ENCODE measurements at places on chromosomes 4 and X.
A peak's percentile ranks its signal among the peaks of the same experiment; 100 is the strongest.

GRCh38 chr4:66091786-66092185 is 421.5 kb upstream of the EPHA5 start:
- DNase-seq, result no peak

GRCh38 chrX:136608295-136608933 is 39.5 kb upstream of the CD40LG start:
- DNase-seq, result peak; percentile 17

DNA sequence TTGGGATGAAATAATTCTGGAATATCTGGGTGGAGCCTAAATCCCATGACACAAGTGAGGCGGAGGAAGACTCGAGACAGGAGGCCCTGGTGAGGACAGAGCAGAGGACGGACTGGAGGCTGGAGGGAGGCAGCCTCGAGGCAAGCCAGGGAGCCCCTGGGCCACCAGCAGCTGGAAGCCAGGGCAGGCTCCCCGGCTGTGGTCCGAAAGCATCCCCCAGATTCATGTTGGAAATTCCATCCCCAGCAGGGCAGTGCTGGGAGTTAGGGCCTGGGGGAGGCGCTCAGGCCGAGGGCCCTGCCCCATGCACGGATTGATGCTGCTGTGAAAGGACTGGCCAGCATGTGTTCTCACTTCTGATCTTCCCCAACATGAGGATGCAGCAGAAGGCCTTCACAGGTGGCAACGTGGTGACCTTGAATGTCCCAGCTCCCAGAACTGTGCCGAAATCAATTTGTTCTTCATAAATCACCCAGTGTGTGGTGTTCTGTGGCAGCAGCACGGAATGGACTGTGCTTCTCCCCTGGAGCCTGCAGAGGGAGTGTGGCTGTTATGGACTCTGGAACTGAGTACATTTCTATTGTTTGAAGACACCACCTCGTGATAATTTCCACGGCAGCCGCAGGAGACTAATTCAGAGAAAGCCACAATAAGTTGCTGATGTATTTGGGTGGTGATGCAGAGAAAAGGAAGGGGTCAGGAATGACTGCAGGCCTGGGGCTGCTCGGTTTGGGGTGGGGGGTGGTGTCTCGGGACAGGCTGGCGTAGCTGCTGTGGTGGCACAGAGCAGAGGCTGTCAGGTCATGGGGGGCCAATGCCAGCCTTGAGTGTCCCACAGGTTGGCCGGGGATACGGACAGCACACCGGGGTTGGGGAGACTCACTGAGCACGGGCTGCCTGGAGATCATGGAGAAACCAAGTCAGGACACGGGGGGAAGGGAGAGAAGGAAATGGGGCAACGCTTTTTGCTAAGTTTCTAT is 56.9 kb downstream of the PCGF3 start:
- no peak for DNase-seq

- no peak for DNase-seq
Observed at GRCh38 chrX:56986138-56986537, 9.2 kb downstream of the SPIN3 start.

DNA sequence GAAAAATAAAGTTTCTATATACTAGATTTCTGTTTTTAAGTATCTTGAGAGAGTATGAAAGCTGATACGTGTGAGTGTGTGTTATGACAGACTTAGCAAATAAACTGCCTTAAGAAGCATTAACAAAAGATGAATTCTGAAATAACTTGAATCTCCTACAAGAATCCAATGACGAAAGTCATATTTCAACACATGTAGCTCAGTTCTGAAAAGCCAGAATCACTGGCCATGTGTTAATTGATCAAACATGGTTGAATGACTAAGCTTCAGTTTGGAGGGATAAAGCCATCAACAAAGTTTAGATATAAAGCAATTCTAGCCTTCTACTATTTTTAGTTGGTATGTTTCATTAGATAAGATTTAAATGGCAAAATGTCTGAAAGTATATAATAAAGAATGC is 88.5 kb upstream of the ETNPPL start:
- no peak for DNase-seq

GRCh38 chr4:36310793-36311192 is 29.4 kb downstream of the DTHD1 start:
- no peak for DNase-seq

GRCh38 chr4:3059943-3060342 is 14.4 kb downstream of the HTT-AS start:
- DNase-seq, result no peak

- no peak for DNase-seq
Observed at GRCh38 chrX:24253469-24253868, 60.4 kb downstream of the SUPT20HL2 start.

GRCh38 chrX:146934256-146934655 is 119.7 kb upstream of the CXorf51A start:
- DNase-seq, result no peak

GRCh38 chr4:146520896-146521540 is 722 bp downstream of the SLC10A7 start:
- peak; percentile 23 for DNase-seq

- no peak for DNase-seq
Observed at GRCh38 chr4:183276106-183276505, 44.0 kb downstream of the CLDN22 start.

DNA sequence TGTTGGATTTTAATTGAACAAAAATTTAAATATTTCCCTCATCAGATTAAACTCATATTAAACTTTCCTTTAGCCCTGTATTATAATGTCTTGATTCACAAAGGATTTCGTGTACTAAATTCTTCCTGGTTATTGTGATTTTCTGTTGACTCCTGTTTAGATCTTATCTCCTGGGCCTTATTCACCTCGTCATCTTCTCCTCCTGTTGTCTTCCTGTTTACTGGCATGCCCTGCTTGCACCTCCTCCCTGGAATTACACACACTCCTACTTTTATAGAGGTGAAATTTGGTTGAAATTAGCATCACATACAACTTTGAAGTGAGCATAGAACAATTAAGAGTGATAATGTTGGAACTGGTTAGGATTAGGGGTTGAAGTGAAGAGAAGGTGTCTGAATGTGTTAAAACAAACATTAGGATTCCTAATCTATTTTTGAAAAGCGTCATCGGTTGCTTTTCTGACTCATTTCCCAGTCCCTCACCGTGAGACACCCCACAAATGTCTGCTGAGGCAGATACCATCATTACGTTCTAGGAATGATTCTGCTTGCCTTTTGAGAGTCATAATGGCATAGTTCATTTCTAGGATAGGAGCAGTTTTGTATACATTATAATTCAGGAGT is 32.5 kb downstream of the TLL1 start:
- DNase-seq, result no peak

- no peak for DNase-seq
Observed at GRCh38 chrX:68831405-68832100, 2.7 kb downstream of the EFNB1 start.

DNA sequence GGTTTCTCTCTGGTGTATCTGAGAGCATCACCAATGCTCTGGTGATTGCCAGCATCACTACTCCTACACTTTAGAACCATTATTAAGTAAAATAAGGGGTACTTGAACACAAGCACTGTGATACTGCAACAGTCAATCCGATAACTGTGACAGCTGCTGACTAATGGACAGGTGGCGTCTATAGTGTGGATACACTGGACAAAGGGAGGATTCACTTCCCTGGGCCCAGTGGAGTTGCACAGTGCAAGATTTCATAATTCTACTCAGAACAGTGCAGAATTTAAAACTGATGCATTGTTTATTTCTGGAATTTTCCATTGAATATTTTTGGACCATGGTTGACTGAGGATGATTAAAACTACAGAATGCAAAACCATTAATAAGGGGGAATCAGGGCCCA is 97.8 kb downstream of the SHROOM3 start:
- no peak for DNase-seq

GRCh38 chr4:180528003-180528402 is 1715.2 kb upstream of the TENM3 start:
- DNase-seq, result no peak

GRCh38 chrX:1500701-1501624 is 36.0 kb downstream of the P2RY8 start:
- DNase-seq, result no peak

DNA sequence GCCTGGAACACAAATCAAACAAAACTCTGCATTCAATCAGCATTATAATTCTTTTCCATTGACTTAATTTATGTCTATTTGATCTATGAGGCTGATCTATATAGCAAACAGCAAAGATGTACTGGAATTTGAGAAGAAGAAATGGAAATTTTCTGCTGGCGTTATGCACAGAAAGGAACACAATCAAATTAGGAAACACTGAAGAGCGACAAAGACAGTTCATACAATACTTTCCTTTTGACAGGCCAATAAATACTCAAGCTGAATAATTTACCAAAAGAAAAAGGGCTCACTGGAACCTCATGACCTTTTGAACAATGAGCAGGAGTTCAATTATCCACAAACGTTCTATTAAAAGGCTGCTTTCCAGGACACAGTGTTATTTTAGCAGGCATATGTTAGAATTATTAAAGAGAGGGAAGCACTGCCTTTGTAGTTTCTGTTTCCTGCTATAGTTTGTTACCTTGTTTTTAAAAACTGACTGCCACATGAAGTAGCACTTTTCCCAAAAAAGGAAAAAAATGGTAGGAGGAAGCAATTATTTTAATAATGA is 8.1 kb downstream of the PDHA2 start:
- DNase-seq, result no peak

DNA sequence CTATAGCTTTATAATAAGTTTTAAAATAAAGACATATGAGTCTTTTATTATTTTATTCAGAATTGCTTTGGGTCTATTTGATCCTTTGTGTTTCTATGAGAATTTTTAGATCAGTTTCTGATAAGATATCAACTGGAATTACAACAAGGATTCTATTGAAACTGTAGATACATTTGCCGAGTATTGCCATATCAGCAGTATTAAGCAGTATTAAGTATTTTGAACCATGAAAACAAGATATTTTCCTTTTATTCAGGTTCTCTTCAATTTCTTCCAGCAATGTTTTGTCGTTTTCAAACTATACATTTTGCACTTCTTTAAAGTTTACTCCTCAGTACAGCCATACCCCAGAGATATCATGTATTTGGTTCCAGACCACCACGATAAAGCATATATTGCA is 598.8 kb downstream of the DACH2 start:
- DNase-seq, result no peak

GRCh38 chrX:145923376-145923775 is 105.7 kb downstream of the SLITRK2 start:
- no peak for DNase-seq

GRCh38 chrX:71619193-71619592 is 882 bp upstream of the CXCR3 start:
- DNase-seq, result no peak

- peak; percentile 43 for DNase-seq
Observed at GRCh38 chrX:110318664-110318968, 731 bp upstream of the AMMECR1 start.

DNA sequence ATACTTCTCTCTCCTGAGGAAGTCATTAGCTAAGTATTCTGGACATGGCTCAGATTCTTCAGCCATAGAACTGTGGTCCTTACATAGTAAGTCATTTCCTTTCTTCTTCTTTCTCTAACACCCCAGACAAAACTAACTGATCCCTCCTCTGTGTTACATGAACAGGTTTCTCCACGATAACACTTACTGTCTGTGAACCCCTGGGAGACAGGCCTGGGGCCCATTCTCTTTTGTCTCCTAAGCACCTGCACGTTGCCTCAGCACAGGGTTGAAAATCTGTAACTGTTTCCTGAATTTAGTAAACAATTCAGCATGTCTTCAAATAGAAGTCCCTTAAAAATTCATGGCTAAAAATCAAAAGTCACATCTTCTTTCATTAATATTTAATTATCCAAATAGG is 24.7 kb downstream of the APBB2 start:
- DNase-seq, result no peak

DNA sequence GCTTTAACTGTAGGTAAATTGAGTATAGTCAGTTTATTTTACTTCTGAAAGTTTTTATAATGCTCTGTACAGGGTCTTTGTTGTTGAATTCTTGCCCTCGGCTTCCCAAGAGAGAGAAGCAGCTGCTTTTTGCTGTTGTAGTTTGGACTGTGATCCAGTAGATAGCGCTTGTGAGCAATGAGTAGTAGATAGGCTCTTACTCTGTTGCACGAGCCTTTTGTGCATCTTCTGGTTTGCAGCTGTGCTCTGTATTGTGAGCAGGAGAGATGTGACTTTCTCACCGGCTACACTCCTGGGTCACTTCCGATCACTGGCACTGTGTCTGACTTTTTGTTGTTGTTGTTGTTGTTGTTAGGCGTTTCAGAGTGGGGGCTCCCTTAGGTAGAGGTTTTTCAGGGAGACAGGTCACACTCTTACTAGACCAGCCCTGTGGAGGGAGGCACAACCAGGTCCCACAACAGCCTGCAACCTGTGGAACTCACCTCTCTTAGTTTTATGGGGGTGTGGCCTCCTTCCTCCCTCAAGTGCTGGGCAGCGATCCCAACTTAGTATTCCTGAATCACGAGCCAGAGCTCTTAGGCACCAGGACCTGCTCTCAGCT is 822.1 kb upstream of the GALNTL6 start:
- no peak for DNase-seq

- DNase-seq, result no peak
Observed at GRCh38 chr4:188396037-188396436, 256.8 kb downstream of the TRIML1 start.

GRCh38 chrX:138150709-138151108 is 560.8 kb downstream of the FGF13 start:
- no peak for DNase-seq

DNA sequence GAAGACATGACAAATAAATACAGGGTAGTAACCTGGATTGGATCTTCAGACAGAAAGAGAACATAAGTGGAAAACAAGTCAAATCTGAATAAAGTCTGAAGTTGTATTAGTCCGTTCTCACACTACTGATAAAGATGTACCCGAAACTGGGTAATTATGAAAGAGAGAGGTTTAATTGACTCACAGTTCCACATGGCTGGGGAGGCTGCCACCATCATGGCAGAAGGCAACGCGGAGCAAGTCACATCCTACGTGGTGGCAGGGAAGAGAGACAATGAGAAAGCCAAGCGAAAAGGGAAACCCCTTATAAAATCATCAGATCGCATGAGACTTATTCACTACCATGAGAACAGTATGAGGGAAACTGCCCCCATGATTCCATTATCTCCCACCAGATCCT is 82.8 kb downstream of the USP46 start:
- DNase-seq, result no peak

DNA sequence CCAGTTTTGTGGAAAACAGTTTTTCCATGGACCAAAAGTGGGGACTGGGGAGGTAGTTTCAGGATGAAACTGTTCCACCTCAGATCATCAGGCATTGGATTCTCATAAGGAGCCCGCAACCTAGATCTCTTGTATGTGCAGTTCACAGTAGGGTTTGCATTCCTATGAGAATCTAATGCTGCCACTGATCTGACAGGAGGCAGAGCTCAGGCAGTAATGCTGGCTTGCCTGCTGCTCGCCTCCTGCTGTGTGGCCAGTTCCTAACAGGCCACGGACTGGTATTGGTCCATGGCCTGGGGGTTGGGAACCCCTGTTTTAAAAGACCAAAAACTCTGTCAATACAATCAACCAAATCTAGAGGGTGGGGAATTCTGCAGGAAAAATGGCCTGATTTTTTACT is 100.0 kb upstream of the EOLA2 start:
- no peak for DNase-seq

DNA sequence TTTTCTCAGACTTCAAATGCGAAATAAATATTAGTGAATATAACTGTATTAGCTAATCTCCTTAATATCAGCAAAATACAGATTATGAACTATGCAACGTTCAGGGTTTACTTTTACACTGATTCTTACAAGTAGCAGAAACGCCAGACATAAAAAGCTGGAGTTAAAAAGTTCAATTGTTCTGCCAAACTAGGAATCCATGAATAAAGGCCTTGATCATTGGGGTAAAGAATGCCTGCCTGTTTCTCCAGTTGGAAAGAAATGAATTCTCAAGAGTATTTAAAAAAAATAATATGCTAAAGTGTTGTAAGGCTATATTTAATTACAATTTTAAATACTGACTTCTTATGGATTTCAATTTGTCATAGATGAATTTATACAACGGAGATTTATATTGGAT is 612.2 kb downstream of the DMD start:
- no peak for DNase-seq

Data from hematopoietic multipotent progenitor cell treated with erythropoietin and hydrocortisone succinate and interleukin-3 and kit ligand, for 17 days (in vitro differentiated cells).